ENCODE measurements at places on chromosomes 6 and 20.

DNA sequence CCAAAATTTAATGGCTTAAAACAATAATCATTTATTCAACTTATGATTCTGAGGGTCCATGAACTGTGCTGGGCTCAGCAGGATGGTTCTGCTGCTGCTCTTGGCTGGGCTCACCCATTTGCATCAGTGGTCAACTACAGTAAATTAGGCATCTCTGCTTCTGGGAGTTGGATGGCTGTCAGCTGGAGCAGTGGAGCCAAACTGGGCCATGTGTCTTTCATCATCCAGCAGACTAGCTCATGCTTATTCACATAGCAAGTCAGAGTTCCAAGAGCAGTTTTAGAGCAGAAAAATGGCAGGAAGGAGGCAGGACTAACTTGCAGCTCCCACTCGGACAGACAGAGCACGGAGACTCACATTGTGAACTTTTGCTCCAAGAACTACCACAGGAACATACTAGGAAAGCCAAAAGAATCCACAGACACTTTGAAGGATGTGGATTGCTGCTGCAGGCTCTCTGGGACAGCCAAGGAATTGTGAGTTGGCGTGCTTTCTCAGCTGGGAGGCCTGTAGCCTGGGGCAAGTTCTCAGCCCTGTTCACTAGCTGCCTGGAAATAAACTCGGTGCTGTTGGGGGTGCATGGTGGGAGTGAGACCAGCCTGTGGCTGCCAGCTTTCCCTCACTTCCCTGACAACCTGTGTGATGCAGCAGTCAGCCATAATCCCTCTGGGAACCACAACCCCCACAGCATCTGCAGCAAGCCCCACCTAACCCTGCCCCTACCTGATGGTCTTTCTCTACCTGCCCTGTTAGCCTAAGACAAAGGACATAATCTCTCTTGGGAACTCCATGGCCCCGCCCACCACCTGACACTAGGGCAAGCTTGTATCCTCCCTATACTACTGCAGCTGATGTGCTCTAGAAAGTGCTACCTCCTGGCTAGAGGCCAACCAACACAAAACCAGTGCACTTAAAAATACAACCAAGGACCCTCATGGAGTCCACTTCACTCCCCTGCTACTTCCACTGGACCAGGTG, 129.0 kb downstream of the JPH2 start:
- no peak for DNase-seq

DNA sequence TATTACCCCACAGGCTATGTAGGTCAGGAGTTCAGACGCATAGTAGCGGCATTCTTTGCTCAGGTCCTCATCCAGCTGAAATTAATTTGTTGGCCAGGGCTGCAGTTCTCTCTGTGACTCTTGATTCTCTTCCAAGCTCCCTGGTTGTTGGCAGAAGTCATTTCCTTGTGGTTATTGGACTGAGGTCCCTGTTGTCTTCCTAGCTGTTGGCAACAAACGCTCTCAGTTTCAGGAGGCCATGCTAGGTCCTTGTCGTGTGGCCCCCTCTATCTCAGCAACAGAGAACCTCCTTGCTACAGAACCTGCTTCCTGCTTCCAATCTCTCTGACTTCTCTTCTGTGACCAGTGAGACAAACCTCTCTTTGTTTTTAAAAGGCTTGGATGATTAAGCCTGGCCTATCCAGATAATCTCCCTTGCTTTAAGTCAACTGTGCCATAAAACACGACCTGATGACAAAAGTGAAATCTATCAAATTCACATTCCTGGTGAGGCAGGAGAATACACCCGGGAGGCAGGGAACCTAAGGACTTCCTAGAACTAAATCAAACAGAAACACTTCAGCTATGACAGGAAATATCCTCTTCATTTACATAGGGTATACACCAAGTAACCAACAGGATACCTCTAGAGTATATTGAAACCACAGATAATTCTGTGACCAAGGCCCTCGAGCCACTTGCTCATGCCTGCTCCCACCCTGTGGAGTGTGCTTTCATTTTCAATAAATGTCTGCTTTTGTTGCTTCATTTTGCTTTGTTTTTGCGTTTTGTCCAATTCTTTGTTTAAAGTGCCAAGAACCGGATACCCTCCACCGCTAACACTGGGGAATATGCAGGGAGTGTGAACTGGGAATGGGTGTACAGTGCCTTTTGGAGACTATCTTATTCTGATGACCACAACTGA, 196.0 kb downstream of the BTBD3 start:
- no peak for DNase-seq

GRCh38 chr6:133092771-133093170, 148.4 kb upstream of the EYA4 start:
- DNase-seq = no peak

- no peak for DNase-seq
Observed at GRCh38 chr6:1538810-1539478, 70.8 kb upstream of the FOXC1 start.

GRCh38 chr6:130113201-130113710, 94.9 kb downstream of the L3MBTL3 start:
- DNase-seq = no peak

- no peak for DNase-seq
Observed at GRCh38 chr20:45330476-45330875, 17.7 kb downstream of the SDC4 start.

GRCh38 chr6:31821301-31822035, 6.1 kb upstream of the HSPA1B start:
- peak; percentile 72 for DNase-seq

DNA sequence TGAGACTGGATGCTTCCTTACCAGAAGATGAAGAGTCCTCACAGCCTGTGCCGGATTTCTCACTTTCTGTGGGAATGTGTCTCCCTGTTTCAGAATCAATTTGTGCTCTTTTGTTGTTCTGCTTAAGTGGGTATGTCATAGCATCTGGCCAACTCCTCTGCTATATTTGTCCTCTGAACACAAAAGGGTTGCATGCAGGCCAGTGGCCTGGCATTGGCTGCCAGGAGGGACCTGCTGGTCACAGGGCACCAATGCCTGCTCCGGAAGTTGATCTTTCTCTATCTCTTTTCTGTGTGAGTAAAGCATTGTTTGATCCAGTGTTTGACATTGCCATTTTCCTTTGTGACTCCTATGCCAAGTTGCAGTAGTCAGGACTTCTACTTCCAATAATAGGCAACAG, 47.8 kb downstream of the JARID2 start:
- DNase-seq = no peak

DNA sequence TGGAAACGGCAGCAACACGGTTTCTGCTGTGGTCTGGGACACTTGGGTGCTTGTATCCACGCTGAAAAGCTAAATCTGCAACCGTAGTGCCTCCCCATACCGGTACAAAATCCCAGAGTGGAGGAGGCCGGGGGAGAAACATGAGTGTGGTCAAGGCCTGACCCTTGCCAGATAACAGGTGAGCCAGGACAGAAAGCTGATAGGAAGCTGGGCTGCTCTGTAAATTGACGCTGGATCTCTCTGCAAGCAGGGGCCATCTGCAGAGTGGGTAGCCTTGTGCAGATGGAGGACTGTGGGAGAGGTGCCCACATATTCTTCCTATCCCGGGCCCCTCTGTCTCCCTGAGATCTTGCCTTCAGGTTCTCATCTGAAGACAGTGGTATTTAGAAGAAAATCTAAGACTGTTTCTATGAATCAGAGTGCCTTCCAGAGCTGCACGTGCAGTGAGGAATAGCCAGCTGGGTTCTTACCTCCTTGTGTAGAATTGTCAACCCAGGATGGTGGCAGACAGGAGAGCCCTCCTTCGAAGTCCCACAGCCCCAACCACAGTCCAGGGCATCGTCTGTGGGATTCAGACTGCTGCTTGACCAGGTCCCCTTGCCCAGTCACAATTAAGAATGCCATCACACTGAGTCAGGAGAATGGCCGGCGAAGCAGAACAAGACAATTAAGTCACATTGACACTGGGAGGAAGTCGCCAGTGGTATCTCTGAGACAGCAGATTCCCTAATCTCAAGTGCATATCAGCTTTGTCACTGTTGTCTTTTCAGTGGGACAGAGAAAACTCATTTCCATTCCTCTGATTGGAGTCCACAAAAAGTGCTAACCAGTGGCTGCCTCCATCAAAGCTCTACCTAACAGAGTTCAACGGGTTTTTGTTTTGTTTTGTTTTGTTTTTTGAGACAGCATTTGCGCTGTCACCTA, 100.0 kb upstream of the RIPOR2 start:
- DNase-seq = no peak

DNA sequence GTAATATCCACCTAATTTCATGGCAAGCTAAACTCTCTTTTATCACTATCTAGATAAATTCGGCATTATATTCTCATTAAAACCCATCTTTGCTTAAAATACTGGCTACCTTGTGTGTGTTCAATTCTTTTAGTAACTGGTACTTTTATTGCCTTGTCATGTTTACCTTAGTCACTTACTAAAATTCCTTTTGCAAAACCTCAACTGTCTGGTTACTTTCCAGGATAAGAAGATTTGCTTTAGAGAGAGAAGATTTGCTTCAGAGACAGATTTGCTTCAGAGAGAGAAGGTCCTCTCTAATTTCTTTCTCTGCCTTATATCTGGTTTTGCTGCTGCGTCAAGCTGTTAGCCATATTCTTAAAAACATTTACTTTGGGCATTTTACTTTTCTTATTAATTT, 151.5 kb upstream of the MLIP start:
- DNase-seq = no peak

- peak; percentile 64 for DNase-seq
Observed at GRCh38 chr6:106512048-106512967, 117.0 kb downstream of the RTN4IP1 start.

GRCh38 chr6:159853754-159854153, 37.0 kb upstream of the MAS1 start:
- no peak for DNase-seq

DNA sequence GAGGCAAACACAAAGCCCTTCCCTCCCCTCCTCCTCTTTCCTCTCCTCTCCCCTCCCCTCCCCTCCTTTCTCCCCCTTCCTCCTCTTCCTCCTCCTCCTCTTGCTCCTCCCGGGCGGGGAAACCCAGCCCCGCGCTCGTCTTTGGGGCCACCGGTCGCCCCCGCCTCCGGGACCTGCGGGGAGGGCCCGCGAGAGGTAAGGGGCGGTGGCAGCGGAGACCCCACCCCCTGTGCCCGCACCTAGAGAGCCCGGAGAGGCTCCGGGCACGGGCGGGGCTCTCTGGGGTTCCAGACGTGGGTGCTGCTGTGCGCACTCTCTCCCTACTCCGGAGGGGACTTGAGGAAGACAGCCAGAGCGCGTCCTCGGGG, at the start of gene RIN2:
Gene RIN2, plus strand, starts transcription at position 126 of the 368 bp plus-strand sequence. CDS start 131,344 bp downstream, outside the sequence.
- DNase-seq = no peak

DNA sequence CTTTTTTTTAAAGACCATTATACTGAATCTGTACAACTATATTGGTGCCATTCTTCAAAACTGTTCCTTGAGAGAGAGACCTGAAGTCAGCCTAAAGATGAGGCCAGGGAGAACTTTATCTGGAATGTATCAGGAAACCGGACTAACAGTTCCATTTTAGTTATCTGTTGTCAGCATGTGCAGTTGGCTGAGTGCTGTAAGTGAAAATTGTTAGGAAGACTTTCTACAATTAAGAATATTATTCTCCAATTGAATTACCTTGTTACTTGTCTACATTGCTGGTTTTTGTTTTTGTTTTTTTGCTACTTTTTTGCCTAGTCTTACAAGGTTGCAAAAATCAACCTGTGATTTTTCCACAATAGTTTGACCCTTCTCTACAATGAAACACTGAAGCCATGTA, 7.5 kb downstream of the CEP57L1 start:
- no peak for DNase-seq

GRCh38 chr6:47360388-47360787, 50.7 kb upstream of the TNFRSF21 start:
- no peak for DNase-seq

DNA sequence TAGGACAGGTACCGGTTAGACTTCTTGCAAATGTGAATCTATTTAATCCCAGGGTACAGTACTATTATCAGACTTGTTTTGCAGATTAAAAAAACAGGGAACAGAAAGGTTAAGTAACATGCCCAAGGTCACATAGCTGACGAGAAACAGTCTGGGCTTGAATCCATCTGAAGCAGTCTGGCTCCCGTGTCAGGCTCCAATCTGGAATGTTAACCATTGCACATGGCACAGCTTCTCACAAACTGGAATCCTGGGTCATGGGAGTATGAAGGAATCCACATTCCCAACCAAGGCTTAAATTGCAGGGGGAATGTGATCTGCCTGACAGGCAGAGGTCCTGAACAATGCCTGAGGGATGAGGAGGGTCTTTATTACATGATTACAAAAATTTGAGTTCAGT, 187.5 kb upstream of the SPTLC3 start:
- no peak for DNase-seq

GRCh38 chr6:1736346-1737105, 126.8 kb downstream of the FOXC1 start:
- no peak for DNase-seq

GRCh38 chr6:88840796-88841539, 122.5 kb downstream of the RNGTT start:
- DNase-seq = no peak

DNA sequence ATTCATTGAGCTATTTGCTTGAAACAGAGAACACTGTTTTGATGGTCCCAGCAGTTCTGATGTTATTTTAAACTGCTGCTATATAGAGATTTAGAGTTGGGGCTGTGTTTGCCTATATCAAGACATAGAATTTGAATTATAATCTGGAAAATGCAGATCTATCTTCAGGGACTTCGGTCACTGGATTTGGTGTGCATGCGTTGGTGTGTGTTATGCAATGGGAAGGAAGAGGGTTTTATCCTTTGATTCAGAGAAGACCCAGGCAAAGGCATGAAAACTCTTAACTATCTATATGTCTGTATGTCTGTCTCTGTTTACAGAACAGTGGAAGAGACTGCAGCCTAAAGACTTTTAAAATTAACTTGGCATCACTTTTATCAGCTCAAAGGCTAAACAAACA, 2.0 kb downstream of the ADGRB3 start:
- no peak for DNase-seq

DNA sequence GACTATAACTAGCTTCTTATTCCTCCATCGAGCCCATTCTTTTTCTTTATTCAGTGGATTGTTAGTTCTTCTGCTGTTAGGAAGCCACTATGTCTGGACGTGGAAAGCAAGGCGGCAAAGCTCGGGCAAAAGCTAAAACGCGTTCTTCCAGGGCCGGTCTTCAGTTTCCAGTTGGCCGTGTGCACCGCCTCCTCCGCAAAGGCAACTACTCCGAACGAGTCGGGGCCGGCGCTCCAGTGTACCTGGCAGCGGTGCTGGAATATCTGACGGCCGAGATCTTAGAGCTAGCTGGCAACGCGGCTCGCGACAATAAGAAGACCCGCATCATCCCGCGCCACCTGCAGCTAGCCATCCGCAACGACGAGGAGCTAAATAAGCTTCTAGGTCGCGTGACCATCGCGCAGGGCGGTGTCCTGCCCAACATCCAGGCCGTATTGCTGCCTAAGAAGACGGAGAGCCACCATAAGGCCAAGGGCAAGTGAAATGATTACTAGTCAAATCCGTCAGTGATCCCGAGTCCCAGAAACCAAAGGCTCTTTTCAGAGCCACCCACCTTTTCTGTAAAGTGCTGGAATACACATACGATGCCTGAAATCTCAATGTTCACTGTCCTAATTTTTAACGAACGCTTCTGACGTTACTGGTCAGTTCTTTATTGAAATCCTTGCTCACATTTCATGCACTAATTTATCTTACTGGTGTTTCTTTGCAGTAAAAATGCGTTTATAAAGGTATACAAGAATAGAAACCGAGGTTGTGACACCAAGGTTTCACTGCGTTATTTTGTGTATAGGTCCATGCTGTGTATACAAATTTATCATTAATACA, 129.9 kb downstream of the HFE start:
- peak; percentile 71 for DNase-seq

Data from stimulated activated CD4-positive, alpha-beta T cell treated with anti-CD3 and anti-CD28 coated beads, Interleukin-4, amount 100 ng/mL, for 4 hours (primary cell).